ENCODE measurements at places on chromosomes 6 and 20. TPM values are rescaled to one million over a fixed set of nuclear protein-coding genes. Genes with fewer than 3 reads are reported as not detected.

GRCh38 chr20:51337126-51337805 is 205.3 kb downstream of the NFATC2 start:
- H3K27me3 ChIP-seq, result no peaks in the 10 kb centered on the region
- peaks cover 46% of the 10 kb centered on the region for H3K4me1 ChIP-seq
- H3K27ac ChIP-seq, result no peak overlapping the region
- no peak overlapping the region for H3K4me3 ChIP-seq
- H3K36me3 ChIP-seq, result no peaks in the 10 kb centered on the region
- no peak for DNase-seq

The CFAP206 gene
- total RNA-seq, result 0.23 TPM

DNA sequence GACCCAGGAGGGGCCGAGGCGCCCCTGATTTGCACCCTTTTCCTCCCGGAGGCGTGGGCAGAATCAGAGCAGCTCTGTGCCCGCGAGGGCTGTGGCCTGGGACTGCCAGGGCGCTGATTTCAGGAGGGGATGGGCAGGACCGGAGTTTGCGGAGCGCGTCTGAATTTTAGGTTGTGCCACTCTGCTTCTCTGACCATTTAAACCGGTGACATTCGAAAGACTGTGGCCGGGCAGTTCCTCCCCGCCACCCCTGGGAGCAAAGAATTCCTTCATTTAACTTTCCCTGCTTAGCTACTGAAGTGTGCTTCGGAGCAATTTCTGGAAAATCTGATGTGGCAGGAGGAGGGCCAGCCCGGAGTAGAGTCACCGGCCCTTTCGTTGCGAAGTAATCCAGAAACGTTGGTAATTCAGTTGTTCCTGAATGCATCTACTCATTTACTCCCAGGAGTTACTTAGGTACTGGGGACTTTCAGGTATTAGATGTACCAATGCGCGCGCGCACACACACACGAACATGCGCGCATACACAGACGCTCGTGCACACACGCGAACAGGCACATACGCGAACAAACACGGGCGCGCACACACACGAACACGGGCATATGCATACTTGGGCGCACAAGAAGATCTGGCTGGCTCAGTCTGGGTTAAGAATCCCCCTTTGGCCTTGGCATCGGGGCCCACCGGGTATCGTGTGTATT is 568 bp downstream of the CCDC170 start:
- no peaks in the 10 kb centered on the region for H3K4me1 ChIP-seq
- H3K27ac ChIP-seq, result no peak overlapping the region
- H3K27me3 ChIP-seq, result no peaks in the 10 kb centered on the region
- DNase-seq, result no peak
- peak overlapping the region; percentile 63 for H3K4me3 ChIP-seq
- H3K36me3 ChIP-seq, result no peaks in the 10 kb centered on the region

DNA sequence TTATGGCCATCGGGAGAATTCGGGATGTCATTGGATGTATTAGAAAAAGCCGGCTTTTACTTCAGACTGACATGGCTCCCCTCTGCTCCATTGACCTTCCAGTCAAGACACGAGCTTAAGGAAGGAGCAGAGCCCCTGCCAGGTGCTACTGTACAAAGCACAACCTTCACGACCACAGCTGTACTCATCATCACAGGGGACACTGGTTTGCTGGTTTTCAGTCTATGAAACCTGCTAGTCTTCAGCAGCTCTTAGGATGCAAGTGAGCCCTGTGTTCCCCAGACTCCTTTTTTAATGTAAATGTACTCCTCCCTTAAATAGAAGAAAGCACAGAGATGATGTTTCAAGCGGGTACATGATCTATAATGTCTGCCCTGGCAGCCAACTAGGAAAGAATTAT is 1.9 kb upstream of the TRAPPC3L start:
- no peaks in the 10 kb centered on the region for H3K27me3 ChIP-seq
- no peak overlapping the region for H3K4me3 ChIP-seq
- H3K36me3 ChIP-seq, result no peaks in the 10 kb centered on the region
- H3K4me1 ChIP-seq, result peaks cover 19% of the 10 kb centered on the region
- H3K27ac ChIP-seq, result no peak overlapping the region
- DNase-seq, result no peak

GRCh38 chr6:122180132-122180531 is 219.3 kb upstream of the HSF2 start:
- no peaks in the 10 kb centered on the region for H3K36me3 ChIP-seq
- no peak for DNase-seq
- H3K27ac ChIP-seq, result no peak overlapping the region
- H3K27me3 ChIP-seq, result no peaks in the 10 kb centered on the region
- H3K4me1 ChIP-seq, result no peaks in the 10 kb centered on the region

GRCh38 chr6:27279513-27280063 is 32.1 kb downstream of the PRSS16 start:
- no peak overlapping the region for H3K4me3 ChIP-seq
- no peaks in the 10 kb centered on the region for H3K36me3 ChIP-seq
- H3K4me1 ChIP-seq, result no peaks in the 10 kb centered on the region
- H3K27me3 ChIP-seq, result no peaks in the 10 kb centered on the region
- H3K27ac ChIP-seq, result no peak overlapping the region

DNA sequence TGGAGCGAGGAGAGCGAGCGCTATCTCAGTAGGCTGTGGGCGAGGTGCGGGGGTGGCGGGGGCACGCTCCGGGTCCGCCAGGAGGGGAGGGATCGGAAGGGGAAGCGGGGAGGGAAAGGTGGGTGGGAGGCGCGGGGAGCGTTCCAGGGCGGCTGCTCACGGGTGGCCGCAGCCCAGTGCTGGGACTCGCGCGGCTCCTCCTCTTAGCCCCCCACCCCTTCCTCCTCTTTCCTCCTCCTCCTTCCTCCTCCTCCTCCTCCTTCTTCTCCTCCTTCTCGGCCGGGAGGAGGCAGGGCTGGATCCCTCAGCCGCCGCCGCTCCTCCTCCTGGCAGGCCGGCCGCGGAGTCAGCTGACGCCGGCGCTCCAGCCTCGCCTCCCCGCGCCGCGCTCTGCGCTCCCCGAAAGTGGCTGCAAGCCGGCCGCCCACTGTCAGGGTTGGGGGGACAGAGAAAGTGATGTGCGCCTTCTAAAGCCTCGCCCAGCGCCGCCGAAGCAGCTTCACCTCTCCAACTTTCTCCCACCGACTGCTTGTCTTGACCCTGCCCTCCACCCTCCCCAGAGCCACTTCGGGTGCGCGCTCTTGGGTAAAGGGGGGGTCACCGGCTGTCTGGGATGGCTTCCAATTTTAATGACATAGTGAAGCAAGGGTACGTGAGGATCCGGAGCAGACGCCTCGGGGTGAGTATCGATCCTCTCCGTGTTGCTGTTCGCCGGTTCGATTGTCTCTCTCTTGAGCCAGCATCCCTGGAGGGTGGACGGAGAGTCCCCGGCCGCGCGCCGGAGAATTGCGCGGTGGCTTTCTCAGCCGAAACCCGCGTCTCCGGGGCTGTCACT is at the start of gene DOK5:
TSS of gene DOK5 (plus strand) at position 260 of the 835 bp plus-strand sequence. CDS start at position 614, 354 bp downstream.
- H3K4me3 ChIP-seq, result no peak within 1 kb of the TSS
- no peak for DNase-seq
- no peaks in the 10 kb centered on the region for H3K36me3 ChIP-seq
- H3K4me1 ChIP-seq, result no peaks in the 10 kb centered on the region
- peaks cover 4% of the 10 kb centered on the region for H3K27me3 ChIP-seq

The MRAP2 gene
- 20.3 TPM for total RNA-seq

DNA sequence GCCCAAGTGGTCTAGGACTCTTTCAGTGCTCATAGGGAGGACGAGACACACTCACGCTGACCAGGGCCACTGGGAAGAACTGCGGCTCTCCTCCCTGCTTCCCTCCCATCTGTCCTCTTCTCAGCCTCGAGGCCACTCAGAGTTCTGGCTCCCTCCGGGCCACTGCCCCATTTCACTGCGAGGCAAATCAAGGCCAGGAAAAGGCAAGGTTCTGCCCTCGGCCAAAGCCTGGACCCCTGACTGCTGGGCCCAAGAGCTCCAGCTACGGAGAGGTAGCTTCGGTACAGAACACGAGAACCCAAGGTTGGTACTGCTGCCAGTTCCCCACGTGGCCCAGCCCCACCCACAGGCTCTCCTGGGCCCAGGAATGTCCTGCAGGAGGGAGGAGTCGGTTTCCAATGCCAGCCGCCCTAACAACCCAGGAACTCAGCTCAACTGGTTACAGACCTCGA is 14.7 kb downstream of the PI16 start:
- no peak overlapping the region for H3K27ac ChIP-seq
- peaks cover under 1% of the 10 kb centered on the region for H3K4me1 ChIP-seq
- no peaks in the 10 kb centered on the region for H3K27me3 ChIP-seq
- H3K36me3 ChIP-seq, result peaks cover 50% of the 10 kb centered on the region
- H3K4me3 ChIP-seq, result no peak overlapping the region

- H3K4me1 ChIP-seq, result no peaks in the 10 kb centered on the region
- DNase-seq, result no peak
- H3K36me3 ChIP-seq, result no peaks in the 10 kb centered on the region
- no peak overlapping the region for H3K27ac ChIP-seq
- H3K4me3 ChIP-seq, result no peak overlapping the region
Measured at GRCh38 chr6:99943846-99944245, 50.2 kb downstream of the MCHR2 start.

GRCh38 chr6:47633141-47633540 is 65.2 kb upstream of the ADGRF4 start:
- no peaks in the 10 kb centered on the region for H3K36me3 ChIP-seq
- no peaks in the 10 kb centered on the region for H3K27me3 ChIP-seq
- H3K4me3 ChIP-seq, result no peak overlapping the region
- DNase-seq, result no peak

DNA sequence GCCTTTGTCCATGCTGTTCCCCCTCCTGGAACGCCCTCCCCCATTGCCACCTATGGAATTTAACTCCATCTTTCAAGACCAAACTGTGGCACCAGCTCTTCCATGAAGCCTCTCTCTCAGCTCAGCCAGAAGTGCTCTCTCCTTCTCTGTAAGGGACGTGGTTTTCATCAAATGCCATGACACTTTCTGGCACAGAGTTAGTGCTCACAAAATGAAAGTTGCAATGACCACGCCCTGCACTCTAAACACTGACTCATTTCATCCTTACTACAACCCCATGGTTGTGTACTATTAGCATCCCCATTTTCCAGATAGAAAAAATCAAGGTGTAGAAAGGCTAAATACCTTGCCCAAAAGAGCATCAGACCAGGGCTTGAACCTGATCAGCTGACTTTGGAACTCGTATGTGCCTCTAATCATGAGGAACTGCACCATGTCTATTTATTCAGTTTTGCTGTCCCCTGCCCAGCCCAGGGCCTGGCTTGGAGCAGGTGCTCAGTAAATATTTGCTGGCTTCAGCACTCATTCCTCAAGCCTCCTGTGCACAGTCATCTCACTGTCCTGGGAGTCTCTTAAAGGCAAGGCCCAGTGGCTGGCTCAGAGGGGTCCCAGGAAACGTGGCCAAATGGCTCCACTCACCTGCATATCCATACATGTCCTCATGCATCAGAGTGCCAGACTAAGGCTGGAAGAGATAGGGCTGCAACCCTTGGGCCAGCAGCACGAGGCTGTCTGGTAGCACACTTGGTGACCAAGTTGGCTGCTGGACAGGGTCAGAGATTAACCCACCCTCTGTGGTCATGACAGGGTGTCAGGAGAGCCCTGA is 77.9 kb downstream of the MRPL14 start:
- H3K4me3 ChIP-seq, result no peak overlapping the region
- H3K27ac ChIP-seq, result no peak overlapping the region
- no peak for DNase-seq

DNA sequence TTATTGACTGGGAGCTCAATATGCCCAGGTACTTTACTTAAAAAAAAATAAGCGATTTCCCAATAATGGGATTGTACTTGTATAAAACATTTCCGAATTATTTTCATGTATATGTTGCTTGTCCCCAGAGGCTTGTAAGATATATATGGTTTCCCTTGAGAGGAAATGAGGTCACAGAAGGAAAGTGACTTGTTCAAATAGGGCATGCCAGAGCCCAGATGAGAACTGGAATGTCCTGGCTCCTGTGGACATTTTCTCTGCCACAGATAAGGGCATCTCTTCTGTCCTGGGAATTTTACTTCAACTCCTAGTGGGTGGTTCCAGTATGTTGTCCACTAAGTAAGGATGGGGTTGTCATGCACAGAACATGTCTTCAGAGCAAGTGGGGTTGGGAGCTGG is 63.0 kb downstream of the LYRM2 start:
- no peak overlapping the region for H3K4me3 ChIP-seq
- no peaks in the 10 kb centered on the region for H3K36me3 ChIP-seq
- H3K4me1 ChIP-seq, result no peaks in the 10 kb centered on the region
- no peak overlapping the region for H3K27ac ChIP-seq
- no peaks in the 10 kb centered on the region for H3K27me3 ChIP-seq

GRCh38 chr6:123332070-123332469 is 304.7 kb downstream of the TRDN start:
- H3K27me3 ChIP-seq, result no peaks in the 10 kb centered on the region
- H3K36me3 ChIP-seq, result no peaks in the 10 kb centered on the region
- H3K4me3 ChIP-seq, result no peak overlapping the region
- no peaks in the 10 kb centered on the region for H3K4me1 ChIP-seq

- H3K4me3 ChIP-seq, result no peak overlapping the region
- no peaks in the 10 kb centered on the region for H3K27me3 ChIP-seq
- no peak overlapping the region for H3K27ac ChIP-seq
- peak; percentile 96 for DNase-seq
- H3K36me3 ChIP-seq, result no peaks in the 10 kb centered on the region
Measured at GRCh38 chr20:58870293-58871014, 17.9 kb downstream of the GNAS start.

The TMEM244 gene
- total RNA-seq, result not detected

- no peak overlapping the region for H3K27ac ChIP-seq
- H3K4me1 ChIP-seq, result no peaks in the 10 kb centered on the region
- no peak overlapping the region for H3K4me3 ChIP-seq
- DNase-seq, result no peak
Measured at GRCh38 chr6:89604653-89605052, 33.9 kb downstream of the LYRM2 start.

- no peak overlapping the region for H3K4me3 ChIP-seq
- no peak overlapping the region for H3K27ac ChIP-seq
Measured at GRCh38 chr6:125212377-125212776, 58.8 kb downstream of the TPD52L1 start.

The ADTRP gene
- total RNA-seq, result not detected

- H3K4me3 ChIP-seq, result no peak overlapping the region
- H3K36me3 ChIP-seq, result no peaks in the 10 kb centered on the region
- H3K4me1 ChIP-seq, result no peaks in the 10 kb centered on the region
- H3K27me3 ChIP-seq, result no peaks in the 10 kb centered on the region
Measured at GRCh38 chr6:137808191-137808590, 58.9 kb upstream of the TNFAIP3 start.

GRCh38 chr6:106882601-106883518 is 91.7 kb downstream of the CD24 start:
- no peak overlapping the region for H3K4me3 ChIP-seq
- H3K27me3 ChIP-seq, result peaks cover 3% of the 10 kb centered on the region
- no peak for DNase-seq
